ENCODE measurements at places on chromosomes 3 and 15. TPM values are rescaled to one million over a fixed set of nuclear protein-coding genes. Genes with fewer than 3 reads are reported as not detected.

GRCh38 chr15:79160211-79160610, 69.6 kb upstream of the RASGRF1 start:
- DNase-seq: no peak

GRCh38 chr3:147572970-147573340, 163.8 kb downstream of the ZIC1 start:
- DNase-seq: no peak

- no peak for DNase-seq
Measured at GRCh38 chr3:184332370-184333090, 4.9 kb upstream of the FAM131A start.

DNA sequence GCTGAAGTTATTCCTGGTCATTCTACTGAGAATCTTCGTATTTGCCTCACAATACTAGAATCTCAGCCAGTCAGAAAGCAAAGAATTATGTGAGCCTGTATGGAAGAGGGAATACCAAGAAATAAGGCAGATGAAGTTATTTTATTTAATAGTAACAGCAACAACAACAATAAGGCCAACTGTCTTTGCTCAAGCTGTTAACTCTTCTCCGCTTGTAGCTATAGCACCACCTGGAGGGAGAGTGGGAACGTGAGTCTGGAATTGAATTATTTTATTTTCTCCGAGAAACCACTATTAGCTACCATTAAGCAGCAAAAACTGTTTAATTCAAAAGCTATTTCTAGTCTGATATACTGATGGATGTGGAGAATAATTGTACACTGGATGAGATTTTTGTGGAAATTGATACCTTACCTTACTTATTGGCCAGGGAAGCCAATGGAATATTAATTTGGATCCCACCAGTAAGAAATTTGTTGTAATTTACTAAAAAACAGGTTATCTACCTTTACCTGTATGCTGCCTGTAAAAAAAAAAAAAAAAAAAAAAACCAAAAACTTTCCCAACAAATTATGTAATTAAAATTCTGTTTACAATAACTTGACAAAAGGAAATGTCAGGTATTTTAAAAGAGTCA, 50.1 kb downstream of the CALML4 start:
- peak; percentile 54 for DNase-seq

AADACL2 gene
- polyA plus RNA-seq: not detected

GRCh38 chr15:72077950-72078349, 40.0 kb downstream of the MYO9A start:
- no peak for DNase-seq

DNA sequence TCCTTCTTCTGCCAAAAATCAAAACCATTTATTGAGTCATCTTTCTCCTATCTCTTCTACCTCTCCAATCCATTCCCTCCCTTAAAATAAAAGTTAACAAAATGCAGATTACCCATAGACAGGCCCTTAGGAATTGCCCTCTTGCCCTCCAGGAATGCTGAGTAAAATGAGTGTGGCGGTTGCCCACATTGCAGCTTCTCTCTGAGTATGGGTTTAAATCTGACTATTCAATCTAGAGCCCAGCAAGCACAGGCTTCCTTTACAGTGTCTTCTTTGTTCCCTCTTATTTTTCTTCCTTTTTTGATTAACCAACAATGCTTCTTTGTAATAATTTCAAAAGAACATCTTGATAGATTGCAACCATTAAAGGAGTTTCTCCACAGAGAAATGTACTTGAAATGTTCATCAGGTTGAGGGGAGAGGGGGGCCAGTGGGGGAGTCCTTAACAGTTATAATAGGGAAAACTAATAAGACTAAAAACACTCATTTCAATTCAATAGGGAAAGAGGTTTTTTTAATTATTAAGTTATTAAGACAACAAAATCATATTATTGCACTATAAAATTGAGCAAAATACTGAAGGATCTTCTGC, 135.3 kb upstream of the LMCD1 start:
- DNase-seq: no peak

THPO gene
- 2.4 TPM for polyA plus RNA-seq

GRCh38 chr15:75640483-75641178, 607 bp upstream of the IMP3 start:
- no peak for DNase-seq

CORO2B gene
- 23.5 TPM for polyA plus RNA-seq

SNTN gene
- polyA plus RNA-seq: not detected
